ELF-1 (cell line): ENCODE measurements at places on chromosomes 7 and 10.
A peak's percentile ranks its signal among the peaks of the same experiment; 100 is the strongest.

GRCh38 chr10:107072028-107072427, 92.5 kb downstream of the SORCS1 start:
- no peak for DNase-seq

- DNase-seq: no peak
Observed at GRCh38 chr7:130151591-130152492, 53.4 kb downstream of the TMEM209 start.

DNA sequence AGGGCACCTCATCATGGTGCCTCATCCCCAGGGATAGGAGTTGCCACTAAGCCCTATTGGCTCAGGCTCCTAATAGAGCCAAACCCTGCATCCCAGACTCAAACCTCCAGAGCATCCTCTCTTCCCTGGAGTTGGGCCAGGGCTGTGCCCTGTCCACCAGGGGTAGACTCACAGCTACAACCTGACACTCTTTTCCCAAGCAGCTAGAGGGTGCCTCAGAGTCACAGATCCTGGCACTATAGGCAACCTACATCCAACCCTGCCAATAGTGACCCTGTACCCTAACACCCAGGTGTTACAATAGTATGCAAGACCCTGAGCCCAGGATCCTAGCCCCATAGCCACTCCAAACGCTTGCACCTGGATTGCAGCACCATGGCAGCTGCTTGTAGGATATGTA, 64.0 kb upstream of the PLA2G12B start:
- no peak for DNase-seq

DNA sequence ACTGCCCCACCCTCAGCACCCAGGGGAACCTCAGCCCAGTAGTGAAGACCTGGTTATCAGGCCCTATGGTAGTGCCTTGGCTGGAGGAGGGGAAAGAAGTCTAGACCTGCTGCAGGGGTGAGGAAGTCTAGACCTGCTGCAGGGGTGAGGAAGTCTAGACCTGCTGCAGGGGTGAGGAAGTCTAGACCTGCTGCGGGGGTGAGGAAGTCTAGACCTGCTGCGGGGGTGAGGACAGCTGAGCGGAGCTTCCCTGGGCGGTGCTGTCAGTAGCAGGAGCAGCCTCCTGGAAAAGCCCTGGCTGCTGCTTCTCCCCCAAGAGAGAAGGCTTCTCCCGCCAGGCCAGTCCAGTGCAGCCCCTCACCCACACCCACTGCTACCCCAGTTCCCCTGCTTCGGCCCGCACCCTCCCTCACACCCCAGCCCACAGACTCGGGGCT, 6.3 kb downstream of the NOS3 start:
- no peak for DNase-seq

- DNase-seq: peak; percentile 85
Observed at GRCh38 chr7:5598769-5599371, 175.2 kb upstream of the TNRC18 start.

- DNase-seq: no peak
Observed at GRCh38 chr7:108861071-108861470, 291.4 kb downstream of the DNAJB9 start.

DNA sequence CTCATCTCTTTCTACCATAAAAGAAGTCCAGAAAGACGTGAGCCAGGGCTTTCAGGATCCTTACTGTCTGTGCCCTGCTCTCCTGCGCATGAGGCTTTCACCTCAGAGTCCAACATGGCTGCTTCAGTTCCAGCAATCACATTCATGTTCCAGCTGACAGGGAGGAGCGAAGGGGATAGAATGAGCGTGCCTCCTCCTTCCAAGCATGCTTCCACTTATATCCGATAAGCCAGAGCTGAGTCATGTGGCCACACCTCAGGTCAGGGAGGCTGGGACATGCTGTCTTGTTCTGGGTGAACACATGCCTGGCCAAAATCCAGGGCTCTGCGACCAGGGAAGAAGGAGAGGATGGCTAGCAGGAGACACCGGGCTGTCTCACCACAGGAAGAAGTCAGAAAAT, 248.2 kb downstream of the SKAP2 start:
- no peak for DNase-seq

DNA sequence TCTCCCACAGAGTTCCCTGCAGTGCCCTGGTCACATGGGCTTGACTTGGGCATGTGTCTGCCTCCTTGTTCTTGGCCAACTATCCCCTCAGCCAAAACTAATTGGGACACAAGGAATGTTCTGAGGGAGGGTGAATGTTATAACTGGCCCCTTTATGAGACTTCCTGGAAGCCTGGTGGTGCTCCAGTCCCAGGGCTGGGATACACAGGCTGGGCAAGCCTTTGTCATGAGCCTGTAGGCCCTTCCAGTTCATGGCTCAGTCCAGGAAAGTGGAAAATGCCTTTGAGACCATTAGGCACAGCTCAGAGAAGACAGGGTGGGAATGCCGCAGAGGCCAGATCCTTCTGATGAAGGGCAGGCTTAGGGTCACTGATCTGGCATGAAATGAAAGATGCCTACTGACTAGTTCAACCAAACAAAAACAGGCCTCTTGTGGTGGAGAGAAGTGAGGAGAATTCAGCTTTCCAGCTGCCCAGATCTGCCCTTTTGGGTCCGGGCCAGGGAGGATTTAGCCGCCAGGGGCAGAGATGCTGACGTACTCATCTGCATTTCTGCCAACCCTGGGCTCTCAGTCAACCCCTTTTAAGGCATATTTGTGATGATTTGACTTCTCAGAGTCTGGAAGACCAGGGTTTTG, 961.5 kb downstream of the KCNMA1 start:
- no peak for DNase-seq

GRCh38 chr10:45672181-45673073, at the start of gene ZFAND4:
TSS of gene ZFAND4 (minus strand) at chr10:45672772. CDS start at chr10:45663725, 9,047 bp downstream.
- DNase-seq: peak; percentile 99

- DNase-seq: no peak
Observed at GRCh38 chr7:105408791-105409410, 20.2 kb upstream of the SRPK2 start.

GRCh38 chr10:88707429-88708155, 1.5 kb downstream of the LIPK start:
- no peak for DNase-seq

DNA sequence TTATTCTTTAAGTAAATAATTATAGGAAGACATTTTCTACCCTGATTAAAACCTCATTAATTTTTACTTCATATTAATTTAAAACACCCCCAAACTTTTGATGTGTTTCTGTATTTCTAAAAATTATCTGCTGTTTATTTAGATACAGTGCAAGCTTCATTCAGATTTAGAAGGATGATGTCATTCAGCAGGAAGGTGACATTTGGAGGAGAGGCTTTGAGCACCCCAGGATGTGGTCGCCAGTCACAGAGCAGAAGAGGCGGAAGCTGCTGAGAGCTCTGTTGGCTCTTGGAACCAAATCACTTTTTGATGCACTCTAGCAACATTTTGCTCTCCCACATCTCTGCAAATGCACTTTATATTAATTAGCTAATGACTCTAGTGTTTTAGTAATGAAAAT, 233.9 kb upstream of the CACNA2D1 start:
- no peak for DNase-seq

- no peak for DNase-seq
Observed at GRCh38 chr10:74058071-74058470, 60.2 kb downstream of the VCL start.

DNA sequence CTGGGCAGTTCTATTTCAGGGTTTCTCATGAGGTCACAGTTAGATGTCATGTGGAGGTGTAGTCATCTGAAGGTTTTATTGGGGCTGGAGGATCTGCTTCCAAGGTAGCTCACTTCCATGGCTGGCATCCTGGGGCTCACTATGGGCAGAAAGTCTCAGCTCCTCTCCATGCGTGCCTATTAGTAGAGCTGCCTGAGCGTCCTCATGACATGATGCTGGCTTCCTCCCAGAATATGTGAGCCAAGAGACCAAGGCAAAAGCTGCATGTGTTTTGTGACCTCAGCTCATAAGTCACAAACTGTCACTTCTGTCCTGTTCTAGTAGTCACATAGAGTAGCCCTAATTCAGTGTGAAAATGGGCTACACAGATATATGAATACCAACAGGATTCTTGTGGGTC, 524.4 kb downstream of the SUGCT start:
- DNase-seq: no peak

DNA sequence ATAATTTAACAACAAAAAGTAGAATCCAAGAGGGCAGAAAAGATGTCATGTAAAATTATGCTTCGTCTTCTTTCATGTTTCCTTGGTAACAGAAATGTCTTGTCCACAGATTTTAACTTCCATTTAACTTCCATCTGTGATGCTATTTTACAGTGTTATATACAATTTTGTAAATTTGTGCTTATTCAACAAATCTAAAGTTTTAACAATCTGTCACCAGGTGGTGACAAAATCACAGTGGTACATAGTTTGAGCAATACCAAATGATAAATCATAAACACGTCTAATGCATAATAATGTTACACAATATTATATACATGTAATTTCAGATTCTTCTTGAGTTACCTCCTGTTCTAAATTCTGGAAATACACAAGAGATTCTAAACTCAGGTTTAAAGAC, 784.4 kb upstream of the CELF2 start:
- DNase-seq: no peak

GRCh38 chr7:142739923-142740492, 9.3 kb upstream of the PRSS1 start:
- no peak for DNase-seq

- no peak for DNase-seq
Observed at GRCh38 chr7:21029006-21029405, 242.3 kb upstream of the SP8 start.

GRCh38 chr7:131357282-131357880, 29.7 kb downstream of the MKLN1 start:
- DNase-seq: no peak

- peak; percentile 7 for DNase-seq
Observed at GRCh38 chr7:70267381-70268120, 669.3 kb downstream of the AUTS2 start.

DNA sequence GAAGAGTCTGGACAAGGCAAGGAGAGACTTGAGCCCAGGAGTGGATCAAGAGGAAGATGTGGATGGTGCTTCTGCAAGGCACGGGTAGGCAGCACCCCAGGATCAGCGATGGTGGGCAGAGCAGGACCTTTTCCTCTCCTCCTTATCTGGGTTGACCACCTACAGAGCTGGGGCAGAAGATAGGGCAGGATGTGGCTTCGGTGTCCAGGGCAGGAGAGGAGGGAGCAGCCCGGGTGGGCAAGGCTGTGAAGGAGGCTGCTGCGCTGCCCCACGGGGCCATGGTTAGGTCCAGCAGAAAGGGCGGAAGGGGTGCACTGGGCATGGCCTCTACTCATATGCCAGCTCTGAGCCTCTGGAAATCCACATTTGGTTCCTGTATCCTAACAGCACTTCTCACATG, 20.0 kb upstream of the PARP12 start:
- no peak for DNase-seq

DNA sequence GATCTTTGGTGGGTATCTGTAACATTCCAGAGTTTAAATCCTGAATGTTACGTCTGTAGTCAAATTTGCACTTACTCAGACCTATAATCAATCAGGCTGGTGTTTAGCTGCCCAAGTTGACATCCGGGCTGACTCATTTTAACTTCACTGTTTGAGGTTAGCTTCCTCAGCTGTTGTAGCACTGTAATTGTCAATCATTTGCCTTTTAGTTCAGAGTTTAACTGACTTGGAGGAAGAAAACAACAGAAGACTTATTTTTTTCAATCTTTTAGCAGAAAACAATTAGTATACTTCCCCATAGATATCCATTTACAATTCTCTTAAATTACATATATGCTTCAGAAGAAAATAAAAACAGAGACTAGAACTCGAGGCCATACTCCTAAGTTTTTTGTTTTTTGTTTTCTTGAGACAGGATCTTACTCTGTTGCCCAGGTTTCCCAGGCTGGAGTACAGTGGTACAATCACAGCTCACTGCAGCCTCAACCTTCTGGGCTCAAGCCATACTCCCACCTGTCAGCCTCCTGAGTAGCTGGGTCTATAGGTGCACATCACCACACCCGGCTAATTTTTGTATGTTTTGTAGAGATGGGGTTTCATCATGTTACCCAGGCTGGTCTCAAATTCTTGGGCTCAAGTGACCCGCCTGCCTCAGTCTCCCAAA, 38.5 kb upstream of the LRRC17 start:
- no peak for DNase-seq

- DNase-seq: no peak
Observed at GRCh38 chr7:132387596-132387995, 188.7 kb downstream of the PLXNA4 start.

DNA sequence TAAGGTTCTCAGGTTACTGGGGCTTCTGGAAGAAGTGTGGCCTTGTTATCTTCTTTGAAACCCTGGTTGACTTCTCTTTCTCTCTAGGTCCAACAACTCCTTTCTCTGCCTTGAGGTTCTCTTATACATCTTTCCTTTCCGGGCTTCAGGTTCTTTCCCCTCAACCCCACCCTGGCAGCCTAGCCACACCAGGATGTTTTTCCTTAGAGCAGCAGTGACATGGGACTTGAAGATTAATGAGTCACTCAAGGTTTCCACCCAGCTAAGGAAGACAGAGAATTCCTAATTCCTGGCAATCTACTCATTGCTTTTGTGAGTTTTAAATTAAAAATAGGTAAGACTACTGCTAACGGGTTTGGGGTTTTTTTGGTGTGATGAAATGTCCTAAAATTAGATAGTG, 121.8 kb upstream of the HPS1 start:
- DNase-seq: no peak

GRCh38 chr10:5534880-5535856, 10.4 kb downstream of the CALML3 start:
- DNase-seq: no peak

- DNase-seq: no peak
Observed at GRCh38 chr10:97483506-97483905, 14.7 kb downstream of the MMS19 start.

GRCh38 chr7:157690058-157690832, 353.4 kb downstream of the DNAJB6 start:
- no peak for DNase-seq

DNA sequence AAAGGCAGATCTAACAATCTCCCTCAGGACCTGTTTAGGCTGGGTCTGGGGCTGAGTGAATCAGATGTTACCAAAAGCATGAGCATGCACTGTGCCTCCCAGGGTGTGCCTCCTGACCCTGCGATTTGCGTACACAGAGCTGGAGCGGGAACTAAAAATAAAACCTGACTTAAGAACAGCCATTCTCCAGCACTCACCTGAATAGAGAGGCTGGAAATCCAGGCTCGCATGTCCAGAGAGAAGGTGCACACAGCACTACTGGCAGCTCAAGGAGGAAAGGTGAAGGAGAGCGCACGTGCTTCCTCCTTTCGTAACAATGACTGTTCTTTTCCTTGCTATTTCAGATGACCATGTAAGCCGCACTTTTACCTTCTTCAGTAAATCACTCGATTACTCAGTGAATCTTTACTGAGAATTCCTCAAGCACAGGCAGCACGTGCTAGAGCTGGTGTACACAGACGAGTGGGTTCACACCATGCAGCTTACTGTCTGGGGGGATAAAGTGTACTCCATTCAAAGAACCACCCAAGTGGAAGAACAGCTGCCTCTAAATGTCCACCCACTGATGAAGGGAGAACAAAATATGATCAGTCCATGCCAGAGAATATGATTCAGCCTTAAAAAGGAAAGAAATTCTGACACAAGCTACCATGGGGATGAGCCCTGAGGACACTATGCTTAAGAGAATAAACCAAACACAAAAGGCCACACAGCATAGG, 45.6 kb downstream of the SFMBT2 start:
- no peak for DNase-seq
